Kidney (tissue), 22 donors: ENCODE measurements at places on chromosomes 2 and 18.

- no peak for DNase-seq
Observed at GRCh38 chr2:235641956-235642355, 148.1 kb downstream of the AGAP1 start.

GRCh38 chr2:53559302-53559966, 208.2 kb upstream of the CHAC2 start:
- DNase-seq = no peak

- peak; percentile 84 for DNase-seq
Observed at GRCh38 chr2:120442923-120443571, 97.1 kb downstream of the INHBB start.

DNA sequence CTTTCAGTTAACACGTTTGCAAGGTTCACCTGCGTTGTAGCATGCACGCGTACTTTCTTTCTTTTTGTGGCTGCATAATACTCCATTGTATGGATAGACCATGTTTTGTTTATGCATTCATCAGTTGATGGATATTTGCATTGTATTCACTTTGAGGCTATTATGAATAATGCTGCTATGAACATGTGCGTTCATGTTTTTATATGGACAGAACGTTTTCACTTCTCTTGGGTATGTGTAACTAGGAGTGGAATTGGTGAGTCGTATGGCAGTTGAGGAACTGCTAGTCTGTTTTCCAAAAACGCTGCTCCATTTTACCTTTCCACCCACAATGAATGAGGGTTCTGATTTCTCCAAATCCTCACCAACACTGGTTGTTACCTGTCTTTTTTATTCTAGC, 244.3 kb downstream of the GLI2 start:
- no peak for DNase-seq

DNA sequence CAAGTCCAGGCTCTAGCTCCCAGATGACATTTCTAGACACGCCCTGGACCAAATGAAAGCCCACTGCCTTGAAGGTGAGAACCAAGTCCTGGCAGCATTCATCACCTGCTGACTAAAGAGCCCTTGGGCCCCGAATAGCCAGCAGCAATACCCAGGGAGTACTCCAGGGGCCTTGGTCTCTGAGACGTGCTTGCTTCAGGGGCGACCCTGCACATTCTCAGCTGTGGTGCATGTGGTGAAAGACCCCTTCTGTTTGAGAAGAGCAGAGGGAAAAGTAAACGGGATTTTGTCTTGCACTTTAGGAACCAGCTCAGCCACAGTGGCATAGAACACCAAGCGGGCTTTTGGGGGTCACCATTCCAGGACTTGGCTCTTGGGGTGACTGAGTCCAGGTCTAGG, 260.5 kb upstream of the MYT1L start:
- DNase-seq = no peak

DNA sequence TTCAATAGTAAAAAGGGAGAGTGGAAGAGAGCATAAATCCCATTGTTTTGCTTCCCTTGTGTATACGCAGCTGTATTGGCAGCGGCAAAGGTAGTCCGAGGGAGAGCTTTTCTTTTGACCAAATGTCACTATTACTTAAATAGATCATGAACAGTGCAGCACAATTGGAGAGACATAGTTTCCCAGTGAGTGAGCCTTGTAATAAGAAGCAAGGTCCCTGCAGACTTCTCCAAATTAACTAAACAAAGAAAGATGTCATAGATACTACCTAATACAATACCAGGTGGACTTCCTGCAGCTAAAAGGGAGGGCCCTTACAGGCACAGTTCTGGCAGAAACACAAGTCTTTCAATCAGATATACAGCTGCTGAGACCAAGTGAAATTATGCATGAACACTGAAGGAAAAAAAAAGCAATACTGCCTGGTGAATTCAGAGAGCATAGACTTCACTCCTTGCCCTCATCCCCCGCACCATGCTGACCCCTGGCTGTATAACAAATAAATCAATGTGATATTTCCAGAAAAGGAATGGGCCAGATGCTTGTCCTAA, 404.7 kb upstream of the CDH2 start:
- no peak for DNase-seq

DNA sequence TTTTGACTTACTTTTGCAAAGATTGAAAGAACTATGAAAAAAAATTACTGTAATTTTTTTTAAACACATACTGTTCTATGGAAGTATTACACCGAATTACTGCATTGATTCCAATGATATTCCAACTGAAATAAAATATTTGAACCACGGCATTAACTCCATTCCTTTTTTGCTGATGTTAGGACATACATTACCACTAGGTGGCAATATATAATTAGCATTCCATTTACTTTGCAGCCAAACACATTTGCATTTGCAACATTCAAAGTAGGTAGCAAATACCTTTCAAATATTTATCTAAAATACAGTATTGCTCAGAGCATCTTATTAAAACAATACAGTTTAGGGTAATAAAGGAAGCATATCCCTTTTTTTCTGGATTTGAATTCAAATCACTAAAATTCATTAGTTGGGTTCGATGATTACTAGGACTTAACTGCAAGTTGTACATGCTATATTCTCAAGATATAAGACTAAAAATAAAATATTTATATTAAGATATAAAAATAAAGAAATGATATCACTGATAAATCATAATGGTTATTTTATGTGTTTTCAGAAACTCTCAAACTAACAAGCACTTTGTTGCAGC, 31.3 kb downstream of the LANCL1 start:
- DNase-seq = no peak

DNA sequence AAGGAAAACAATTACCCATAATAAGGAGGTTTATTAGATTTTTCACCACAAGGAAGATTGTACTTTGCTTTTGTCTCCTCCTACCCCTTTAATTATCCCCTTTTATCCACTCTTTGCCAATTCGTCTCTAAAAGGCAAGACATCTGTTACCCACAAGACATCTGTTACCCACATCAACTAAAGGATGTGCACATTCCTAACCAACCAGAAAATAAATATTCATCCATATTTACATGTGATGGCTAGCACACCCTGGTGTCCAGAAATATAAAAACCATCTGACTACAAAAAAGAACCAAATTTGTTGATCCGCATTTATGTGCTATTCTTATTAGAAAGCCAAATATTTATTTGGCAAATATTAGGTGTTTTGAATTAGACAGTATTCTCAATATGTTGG, 35.7 kb downstream of the ACVR1C start:
- no peak for DNase-seq

- DNase-seq = peak; percentile 72
Observed at GRCh38 chr2:128549646-128550260, 231.1 kb upstream of the HS6ST1 start.

DNA sequence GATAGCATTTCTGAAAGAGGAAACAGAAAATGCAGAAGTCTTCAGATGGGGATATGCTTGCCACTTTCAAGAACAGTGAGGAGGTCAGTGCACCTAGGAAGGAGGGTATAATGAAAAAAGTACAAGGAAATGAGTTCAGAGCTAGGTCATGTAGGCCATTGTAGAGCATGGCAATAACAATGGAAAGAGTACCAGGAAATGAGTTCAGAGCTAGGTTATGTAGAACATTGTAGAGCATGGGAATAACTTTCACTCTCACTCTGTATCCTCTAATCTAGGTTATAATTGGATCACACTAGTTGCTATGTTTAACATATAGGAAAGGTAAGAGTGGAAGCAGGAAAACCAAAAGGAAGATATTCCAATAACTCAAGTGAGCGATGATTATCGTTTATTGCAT, 12.3 kb downstream of the SCG2 start:
- no peak for DNase-seq

- DNase-seq = no peak
Observed at GRCh38 chr2:224453892-224454291, 52.0 kb upstream of the FAM124B start.

DNA sequence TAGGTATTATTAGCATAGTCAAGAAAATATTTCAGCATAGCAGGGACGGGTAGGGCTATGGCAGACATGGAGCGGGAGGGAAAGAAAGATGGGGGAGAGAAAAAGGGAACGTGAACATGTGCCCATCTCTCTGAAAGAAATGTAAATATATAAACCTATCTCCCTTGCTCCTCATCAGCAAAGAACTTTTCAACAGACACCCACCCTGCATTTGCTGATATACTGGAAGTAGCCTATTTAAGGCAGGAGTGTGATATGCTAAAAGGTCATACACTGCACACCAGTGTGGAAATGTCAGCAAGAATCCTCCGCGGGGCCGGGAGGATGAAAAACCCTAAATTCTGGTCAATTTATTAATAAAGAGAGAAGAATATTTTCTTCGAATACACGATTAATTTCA, 1.7 kb downstream of the MBOAT2 start:
- DNase-seq = no peak

DNA sequence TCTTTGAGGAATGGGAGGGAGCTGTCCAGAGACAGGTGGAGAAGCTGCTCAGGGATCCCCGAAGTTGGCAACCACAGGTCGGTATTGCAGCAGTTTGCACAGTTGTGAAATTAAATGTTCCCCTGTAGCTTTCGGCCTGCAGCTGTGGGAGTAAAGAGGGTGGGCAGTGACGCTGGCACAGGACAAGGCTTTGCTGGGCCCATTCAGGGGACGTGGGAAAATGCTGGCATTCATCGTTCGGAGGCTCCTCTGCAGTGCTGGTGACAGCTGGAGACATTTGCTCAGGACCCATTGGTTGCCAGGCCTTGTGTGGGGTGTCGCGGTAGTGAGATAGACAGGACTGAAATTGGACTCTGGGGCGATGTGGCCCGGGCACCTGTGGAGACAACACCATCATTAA, 173.7 kb downstream of the MYCN start:
- no peak for DNase-seq

- no peak for DNase-seq
Observed at GRCh38 chr2:54420524-54421172, 35.5 kb upstream of the SPTBN1 start.

DNA sequence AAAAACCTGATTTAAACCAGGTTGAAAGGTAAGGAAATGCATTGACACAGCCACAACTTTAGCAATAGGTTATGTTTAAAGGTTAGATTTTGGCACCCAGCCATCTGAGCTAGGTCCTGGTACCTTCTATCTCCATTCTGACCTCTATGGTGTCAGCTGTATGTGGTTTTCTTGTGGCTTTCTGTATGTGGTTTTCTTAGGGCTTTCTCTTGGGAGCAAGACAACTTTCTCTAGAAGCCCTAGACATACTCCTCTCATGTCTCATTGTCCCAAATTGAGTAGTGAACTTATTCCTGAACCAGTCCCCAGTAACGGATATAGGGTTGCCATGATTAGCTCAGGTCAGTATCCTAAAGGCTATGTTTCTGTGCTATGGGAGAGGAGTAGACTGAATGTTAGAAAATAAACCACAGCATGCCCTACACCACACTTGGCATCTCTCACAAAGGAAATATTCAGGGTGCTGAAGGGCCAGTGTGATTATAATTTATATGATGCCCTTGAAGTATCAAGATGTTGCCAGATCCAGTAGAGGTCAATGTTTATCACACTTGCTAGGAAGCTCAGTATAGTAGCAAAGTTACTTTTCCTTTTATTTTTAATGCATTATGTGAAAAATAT, 176.1 kb downstream of the CAPN13 start:
- no peak for DNase-seq

- DNase-seq = peak; percentile 44
Observed at GRCh38 chr2:141570474-141571131, 560.2 kb downstream of the LRP1B start.

DNA sequence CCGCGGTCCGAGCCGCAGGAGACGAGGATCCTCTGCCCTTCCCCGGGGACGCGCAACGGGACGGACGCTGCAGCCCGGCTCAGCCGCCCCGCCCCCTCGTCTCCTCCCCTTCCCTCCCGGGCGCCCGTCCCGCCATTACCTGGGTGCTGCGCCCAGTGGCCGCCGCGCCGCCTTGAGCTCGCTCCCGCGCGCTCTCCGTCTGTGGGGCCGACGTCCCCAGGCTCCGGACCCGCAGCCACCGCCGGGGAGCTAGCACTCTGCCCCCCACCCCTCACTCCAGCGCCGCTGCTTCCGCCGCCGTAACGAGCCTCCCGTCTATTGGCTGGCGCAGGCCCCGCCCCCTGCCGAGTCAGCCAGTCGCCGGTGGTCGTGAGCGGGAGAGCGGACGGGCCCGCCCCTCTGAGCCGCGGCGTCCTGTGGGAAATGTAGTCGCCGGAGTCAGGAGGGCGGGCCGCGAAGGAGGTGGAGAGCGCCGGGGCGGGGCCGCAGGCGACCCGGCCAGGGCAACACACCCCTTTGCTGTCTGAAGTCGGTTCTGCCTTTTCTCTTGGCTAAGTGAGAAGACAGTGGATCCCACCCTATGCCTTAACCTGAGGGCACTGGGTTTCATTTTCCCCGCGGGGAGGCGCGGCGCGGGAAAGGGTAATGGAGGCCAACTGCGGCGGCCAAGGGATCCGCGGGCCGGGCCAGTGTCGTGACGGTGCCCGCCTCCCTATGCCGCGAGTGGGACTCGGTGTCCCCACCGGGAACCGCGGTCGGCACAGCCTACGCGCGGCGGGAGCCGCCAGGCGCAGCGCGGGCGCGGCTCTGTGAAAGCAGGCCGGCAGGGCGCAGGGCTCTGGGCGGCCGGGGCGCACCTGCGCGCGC, at the start of gene SAP130:
TSS of gene SAP130 (minus strand) at position 259 of the 867 bp plus-strand sequence. CDS start 1,767 bp downstream, outside the sequence.
- DNase-seq = peak; percentile 99

- DNase-seq = no peak
Observed at GRCh38 chr2:140502951-140503630, 1627.7 kb downstream of the LRP1B start.

DNA sequence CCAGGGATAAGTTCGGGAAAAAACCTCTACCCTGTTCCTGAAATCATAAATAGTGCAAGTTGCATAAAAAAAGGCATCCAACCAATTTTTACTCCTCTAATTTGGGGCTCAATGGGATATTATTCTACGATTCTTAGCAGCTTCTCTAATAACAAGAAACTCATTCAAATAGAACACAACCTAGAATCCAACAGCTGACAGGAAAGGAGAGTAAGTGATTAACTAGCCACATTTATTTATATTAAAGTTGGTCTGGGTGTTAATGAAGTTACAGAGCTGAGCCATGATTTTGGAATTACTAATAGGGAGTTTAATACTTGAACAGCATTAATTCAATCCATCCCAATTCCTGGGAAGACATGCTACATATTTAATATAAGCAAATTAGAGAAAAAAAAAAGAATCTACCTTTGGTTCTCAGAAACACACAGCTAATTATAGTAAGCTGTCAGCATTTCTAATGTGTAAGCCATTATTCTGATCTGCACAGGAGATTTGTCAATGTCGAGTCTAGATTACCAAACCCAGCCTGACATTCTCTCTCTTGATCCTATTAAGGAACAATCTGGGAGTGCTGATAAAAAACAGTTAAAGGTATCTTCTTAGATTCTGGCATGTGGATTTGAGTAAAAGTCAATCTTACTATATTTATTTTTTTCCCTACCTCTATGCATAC, 267.7 kb downstream of the NBAS start:
- peak; percentile 13 for DNase-seq

GRCh38 chr2:230077851-230078547, 9.3 kb upstream of the SLC16A14 start:
- DNase-seq = no peak

- no peak for DNase-seq
Observed at GRCh38 chr18:55310044-55310676, 277.8 kb downstream of the TCF4 start.

- DNase-seq = peak; percentile 84
Observed at GRCh38 chr2:95346231-95346737, 49.1 kb downstream of the KCNIP3 start.
